ENCODE measurements at places on chromosomes 7 and 10.

- DNase-seq, result no peak
These were observed 243.8 kb downstream of the GLI3 start for GRCh38 chr7:41992881-41993867.

DNA sequence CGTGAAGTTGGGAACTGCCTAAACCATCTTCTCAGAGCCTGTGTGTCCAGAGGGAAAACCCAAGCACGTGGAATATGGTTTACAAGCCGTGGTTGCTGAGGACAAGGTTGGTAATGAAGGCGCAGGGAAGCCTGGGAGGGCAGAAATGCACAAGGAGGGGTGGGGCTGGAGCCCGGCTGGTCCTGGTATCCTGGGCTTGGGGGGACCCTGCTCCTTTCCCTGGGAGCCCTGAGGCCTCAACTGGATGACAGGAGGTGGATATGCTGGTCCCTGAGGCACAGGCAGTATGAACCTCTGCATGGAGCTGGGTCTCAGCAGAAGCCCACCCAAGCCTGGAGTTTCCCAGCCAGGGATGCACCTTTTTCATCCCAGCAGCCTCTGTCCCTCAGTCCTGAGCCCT lies 80.3 kb upstream of the RET start:
- no peak for DNase-seq

DNA sequence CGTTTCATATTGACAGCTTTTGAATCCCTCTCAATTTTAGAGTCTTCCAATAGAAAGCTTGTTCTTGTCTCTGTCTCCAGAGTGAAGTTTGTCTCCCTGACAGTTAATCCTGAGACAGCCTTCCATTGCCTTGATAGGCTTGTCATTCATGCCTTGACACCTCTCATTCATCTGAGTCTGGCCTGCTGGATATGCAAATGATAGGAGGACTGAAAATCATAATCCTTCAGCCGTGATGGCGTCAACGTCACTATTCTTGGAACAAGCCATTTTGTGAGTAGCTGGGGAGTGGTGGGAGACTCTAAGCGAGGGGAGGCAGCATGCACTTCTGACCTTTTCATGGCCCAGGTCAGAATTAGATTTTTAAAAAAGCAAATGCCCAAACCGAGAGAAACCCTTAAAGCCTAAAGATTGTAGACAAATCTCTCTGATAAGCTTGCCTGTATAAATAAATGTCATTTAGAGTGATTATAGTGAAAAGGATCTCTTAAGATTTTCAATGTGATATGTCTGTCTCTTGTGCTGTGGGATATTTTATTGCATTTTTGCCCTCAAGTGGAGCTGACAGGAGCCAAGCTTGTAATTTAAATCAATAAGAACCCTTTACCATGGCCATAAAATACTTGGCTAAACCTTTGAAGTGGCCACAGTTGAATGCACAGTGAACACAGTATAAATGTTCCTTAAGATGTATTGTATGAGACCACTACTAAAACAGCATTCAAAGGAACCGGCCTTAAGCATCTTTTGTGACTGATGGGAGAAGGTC lies 148.8 kb downstream of the SNX10 start:
- no peak for DNase-seq

- no peak for DNase-seq
These were observed 280.2 kb upstream of the HGF start for GRCh38 chr7:82049891-82050533.

DNA sequence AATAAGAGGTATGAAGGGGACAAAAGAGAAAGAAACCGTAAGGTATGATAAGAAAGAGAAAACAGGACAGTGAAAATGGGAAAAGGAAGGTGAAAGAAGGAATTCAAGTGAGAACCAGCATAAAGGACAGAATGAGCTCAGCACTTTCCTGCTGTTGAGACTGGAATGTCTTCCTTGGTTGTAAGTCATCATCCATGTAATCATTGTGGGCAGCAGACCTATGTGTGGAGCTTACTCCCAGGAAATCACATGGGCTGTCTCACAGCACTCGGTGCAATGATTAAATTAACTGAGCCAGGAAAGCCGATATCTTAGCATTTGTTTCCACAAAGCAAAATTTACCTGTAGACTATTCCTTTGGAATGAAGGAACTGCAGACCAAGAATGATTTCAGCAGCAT lies 118.1 kb downstream of the PRKCQ start:
- DNase-seq, result no peak

- DNase-seq, result no peak
These were observed 34.9 kb upstream of the TLL2 start for GRCh38 chr10:96548589-96548988.

- DNase-seq, result peak; percentile 68
These were observed 1.3 kb upstream of the ARID5B start for GRCh38 chr10:61899997-61900828.

GRCh38 chr10:128871671-128872231 lies 595.3 kb upstream of the MGMT start:
- no peak for DNase-seq

- peak; percentile 39 for DNase-seq
These were observed 105.9 kb upstream of the ANLN start for GRCh38 chr7:36283711-36284130.

- no peak for DNase-seq
These were observed 114.2 kb downstream of the TES start for GRCh38 chr7:116324582-116324981.

DNA sequence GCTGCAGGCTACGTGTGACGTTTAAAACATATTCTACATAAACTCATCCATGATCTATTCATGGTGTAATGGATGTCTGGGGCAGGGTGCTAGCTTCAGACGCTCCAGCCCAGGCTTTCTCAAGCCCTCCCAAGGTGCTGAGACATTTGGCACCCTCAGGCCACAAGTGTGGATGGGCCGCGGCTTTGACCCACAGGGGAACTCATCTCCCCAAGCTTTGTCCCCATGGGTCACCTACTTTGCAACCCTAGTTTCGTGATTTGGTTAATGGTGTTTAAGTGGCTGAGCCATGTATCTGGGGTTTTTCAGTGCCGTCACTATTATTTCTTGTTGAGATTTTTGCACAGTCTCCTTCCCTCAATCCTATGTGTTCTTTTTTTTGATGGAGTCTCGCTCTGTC lies 66.0 kb downstream of the GRK5 start:
- no peak for DNase-seq

GRCh38 chr7:1403638-1404459 lies 55.4 kb downstream of the MICALL2 start:
- DNase-seq, result no peak
